ENCODE measurements at places on chromosomes 6 and 20.
A peak's percentile ranks its signal among the peaks of the same experiment; 100 is the strongest.

DNA sequence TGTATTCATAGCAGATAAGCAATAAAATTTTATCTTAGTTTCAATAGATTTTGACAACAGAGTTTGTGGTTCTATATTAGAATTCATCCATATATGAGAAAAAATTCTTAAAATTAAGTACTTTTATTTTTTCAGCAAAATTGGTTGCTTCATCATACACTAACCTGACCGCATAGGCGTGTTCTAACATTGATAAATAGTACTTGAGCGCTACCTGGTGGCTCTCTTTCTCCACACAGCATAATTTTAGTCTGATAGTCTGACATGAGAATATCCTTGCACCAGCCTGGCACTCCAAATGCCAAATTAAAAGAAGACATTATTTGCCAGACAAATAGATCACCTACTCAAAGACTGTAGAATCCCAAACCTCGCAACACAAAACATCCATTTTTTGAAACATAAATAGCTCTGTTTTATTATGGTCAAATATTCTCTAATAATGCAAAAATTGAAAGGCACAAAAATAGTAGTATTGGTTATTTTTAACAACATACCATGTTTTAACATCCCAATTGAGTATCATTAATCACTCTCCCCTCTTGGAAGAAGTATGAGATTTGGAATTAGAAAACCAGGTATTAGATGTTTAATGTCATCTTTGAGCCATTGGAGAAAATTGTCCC, 33.0 kb upstream of the FILIP1 start:
- DNase-seq: peak; percentile 78

- no peak for DNase-seq
Measured at GRCh38 chr6:155261111-155261900, 2.5 kb upstream of the CLDN20 start.

GRCh38 chr6:22334778-22335177, 37.9 kb upstream of the PRL start:
- DNase-seq: no peak

GRCh38 chr6:28251661-28252008, 434 bp downstream of the ZKSCAN4 start:
- DNase-seq: peak; percentile 34

DNA sequence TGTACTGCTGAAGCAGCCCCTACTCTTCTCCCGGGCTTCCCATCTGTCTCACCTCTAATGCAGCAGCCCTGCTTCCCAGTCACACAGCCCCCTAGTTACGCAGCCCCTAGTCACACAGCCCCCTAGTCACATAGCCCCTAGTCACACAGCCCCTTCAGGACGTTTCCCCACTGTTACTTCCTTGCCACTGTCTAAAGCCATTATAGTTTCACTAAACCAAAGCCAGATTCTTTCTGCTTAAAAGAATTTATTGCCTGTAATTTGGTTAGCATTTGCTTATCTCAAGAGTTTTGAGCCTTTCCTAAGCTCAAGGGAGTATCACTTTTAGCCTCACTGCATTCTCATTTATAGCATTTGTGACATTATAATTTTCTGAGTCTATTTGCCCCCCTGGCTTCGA, 127.9 kb downstream of the LMBRD1 start:
- DNase-seq: no peak

GRCh38 chr20:25247518-25247955, 348 bp upstream of the PYGB start:
- DNase-seq: peak; percentile 54

GRCh38 chr20:41716436-41716835, 98.3 kb upstream of the CHD6 start:
- DNase-seq: peak; percentile 18

GRCh38 chr6:54188846-54189245, 77.6 kb downstream of the MLIP start:
- DNase-seq: no peak

DNA sequence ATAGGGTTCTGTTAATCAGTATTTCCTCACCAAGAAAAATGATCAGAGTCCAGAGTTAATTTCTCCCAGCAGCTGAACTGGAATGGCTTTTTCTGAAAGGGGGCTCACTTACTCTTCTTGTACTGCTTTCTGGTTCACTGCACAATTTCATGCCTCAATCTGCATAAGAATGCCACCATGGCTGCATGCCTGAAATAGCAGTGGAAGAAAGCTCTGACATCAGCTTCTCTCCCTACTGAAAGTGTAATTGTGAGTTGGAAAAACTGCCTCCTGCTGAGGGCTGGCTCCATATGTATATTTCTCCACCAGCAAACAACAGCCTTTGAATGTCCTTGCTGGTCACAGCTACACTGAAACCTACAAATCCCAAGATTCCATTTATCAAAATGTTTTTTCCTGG, 1027.2 kb upstream of the GJE1 start:
- peak; percentile 11 for DNase-seq

GRCh38 chr6:108235127-108235526, 25.7 kb downstream of the SNX3 start:
- no peak for DNase-seq

GRCh38 chr20:63635431-63636141, 8.7 kb upstream of the GMEB2 start:
- DNase-seq: no peak

- DNase-seq: no peak
Measured at GRCh38 chr20:48238781-48239180, 453.5 kb upstream of the SULF2 start.

DNA sequence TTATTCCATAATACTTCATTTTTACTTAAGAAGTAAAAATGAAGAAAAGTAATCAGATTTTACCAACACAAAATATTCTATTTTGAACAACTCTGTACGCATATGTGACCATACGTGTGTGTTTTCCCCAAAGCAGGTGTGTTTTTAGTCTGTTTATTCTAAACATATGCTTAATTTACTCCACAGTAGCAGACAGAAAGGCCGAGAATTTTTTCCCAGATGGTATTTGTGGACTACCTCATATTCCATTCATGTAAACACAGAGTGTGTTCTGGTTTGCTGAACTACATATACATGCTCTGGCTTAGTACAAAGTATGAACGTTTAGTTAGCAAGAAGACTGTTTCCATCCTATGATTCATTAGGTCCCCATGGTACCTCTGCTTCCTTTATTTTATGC, 233.3 kb upstream of the RUNX2 start:
- DNase-seq: no peak

- no peak for DNase-seq
Measured at GRCh38 chr20:43271980-43272379, 82.3 kb upstream of the PTPRT start.

- DNase-seq: no peak
Measured at GRCh38 chr6:6575143-6575542, 13.4 kb upstream of the LY86 start.

GRCh38 chr6:145758113-145758512, 22.8 kb upstream of the EPM2A start:
- peak; percentile 28 for DNase-seq

GRCh38 chr20:52975803-52976531, 3.8 kb downstream of the TSHZ2 start:
- DNase-seq: no peak

GRCh38 chr6:106764353-106764980, 135.1 kb downstream of the QRSL1 start:
- no peak for DNase-seq

DNA sequence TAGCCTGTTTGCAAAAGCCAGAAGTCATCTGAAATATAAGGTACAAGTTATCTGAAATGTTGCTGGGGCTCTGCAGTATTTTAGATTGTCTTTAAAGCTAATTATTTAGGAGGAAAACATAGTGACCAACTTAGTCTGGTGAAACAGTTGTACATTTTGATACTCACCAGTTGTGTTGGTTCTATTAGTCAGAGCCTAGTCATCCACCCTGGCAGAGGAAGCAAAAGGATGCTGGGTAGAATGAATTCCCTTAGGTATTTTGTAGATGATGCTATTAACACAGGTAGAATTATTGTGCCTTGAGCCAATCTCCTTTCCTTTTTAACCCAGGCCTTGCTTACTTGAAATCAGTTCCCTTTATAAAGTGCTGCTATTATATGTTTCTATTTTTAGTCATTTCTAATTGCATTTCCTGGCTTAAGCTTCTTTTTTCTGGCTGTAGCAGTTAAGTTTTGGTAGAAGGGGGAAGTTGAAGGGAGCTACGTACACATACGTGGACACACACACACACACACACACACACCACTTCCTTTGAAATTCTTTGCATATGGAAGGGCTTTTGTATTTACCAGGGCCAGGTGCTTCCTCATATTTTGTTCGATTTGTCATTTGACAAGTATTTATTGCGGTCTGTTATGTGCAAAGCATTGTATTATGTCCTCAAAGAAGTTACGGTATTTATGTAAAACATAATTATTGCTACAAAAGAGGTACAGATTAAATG, 82.4 kb downstream of the RTN4IP1 start:
- peak; percentile 94 for DNase-seq

DNA sequence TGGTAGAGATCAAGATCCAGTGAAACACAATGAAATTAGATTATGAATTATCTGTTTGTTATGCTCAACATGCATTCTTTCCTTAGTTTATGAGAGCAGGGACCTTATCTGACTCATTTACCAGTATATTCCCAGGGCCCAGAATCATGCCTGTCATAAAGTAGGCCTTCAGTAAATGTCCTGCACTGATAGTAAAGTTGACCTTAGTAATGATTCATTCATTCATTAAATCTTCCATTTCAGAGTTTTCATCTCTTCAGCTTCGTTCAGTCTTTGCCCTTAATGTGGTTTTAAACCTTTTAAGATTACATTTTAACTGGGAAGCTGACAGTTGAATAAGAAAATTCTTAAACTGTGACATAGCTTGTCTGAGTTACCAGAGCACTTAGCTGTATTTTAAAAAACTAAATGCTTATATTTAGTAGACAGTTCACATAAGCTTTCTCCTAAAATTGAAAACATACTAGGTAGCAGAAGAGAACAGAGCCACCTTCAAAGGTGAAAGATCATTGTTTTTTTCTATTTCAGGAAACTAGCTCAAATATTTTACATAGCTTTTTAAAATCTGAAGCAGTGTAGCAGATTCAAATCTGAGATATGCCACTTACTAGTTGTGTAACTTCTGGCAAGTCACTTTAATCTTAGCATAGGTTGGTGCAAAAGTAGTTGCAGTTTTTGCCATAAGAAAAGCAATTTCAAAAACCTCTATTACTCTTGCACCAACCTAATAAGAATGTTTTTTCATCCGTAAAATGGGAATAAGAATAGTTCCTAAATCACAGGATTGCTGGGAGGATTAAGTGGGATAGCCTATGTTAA, 41.4 kb downstream of the MCM8 start:
- no peak for DNase-seq

- DNase-seq: peak; percentile 59
Measured at GRCh38 chr6:116624036-116624805, 7.9 kb downstream of the RSPH4A start.

- DNase-seq: no peak
Measured at GRCh38 chr20:18176318-18176785, 38.7 kb downstream of the KAT14 start.

GRCh38 chr20:49699200-49699992, 14.3 kb downstream of the B4GALT5 start:
- peak; percentile 84 for DNase-seq

- no peak for DNase-seq
Measured at GRCh38 chr6:96212066-96212465, 196.3 kb downstream of the FUT9 start.

- no peak for DNase-seq
Measured at GRCh38 chr6:35151466-35151865, 10.3 kb upstream of the TCP11 start.

GRCh38 chr20:11677836-11678235, 239.9 kb upstream of the BTBD3 start:
- no peak for DNase-seq

DNA sequence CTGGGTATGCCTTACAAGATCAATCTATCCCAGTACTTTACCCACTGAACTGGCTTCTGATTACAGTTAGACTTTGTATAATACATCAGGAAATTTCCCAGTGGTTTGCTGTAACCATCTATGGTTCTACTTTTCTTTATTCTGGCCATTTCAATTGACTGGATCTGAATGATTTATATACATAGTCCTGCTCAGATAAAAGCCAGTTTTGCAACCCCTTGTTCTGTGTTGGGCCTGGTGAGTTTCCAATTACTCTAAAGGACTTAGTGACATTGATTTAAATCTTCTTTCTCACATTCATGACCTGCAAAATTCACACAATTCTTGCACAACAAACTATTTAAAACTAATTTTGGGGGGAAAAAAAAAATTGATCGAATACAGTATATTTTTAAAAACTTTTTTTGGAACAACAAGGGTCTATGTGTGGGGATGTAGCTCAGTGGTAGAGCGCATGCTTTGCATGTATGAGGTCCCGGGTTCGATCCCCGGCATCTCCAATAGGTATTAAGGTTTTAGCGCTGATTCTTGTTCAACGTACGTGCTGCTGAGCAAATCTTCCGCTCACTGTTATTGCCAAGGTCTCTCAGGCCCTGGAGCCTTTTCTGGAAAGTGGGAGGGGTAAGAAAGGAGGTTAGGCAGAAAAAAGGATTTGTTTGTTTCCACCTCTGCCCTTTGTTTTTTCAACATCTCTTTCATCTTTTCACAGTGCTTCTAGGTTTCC, 117.5 kb downstream of the GPX5 start:
- peak; percentile 79 for DNase-seq

- peak; percentile 6 for DNase-seq
Measured at GRCh38 chr6:144302701-144303372, 17.7 kb downstream of the UTRN start.

- no peak for DNase-seq
Measured at GRCh38 chr20:21713901-21714296, 8.4 kb downstream of the PAX1 start.

DNA sequence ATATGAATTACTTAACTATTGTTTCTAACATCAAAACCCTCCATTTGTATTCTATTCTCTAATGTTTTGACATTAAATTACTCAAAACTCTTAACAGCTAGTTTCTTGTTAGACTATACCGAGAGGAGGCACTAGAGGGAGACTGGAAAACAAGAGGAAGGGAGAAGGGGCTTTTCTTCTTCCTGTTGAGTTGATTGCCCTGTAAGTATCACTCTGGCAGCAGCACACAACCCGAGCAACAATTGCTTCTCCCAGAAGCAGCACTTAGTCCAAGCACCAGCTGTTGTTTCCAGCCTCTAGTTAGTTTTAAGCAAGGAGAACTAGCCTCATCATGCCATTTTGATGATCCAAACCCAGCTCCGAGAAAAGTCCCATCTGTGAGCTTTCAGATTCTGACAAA, 603.8 kb downstream of the PRKN start:
- no peak for DNase-seq

- DNase-seq: no peak
Measured at GRCh38 chr6:10685092-10685915, 9.1 kb downstream of the C6orf52 start.
